ENCODE measurements at places on chromosomes 2 and 18. TPM values are rescaled to one million over a fixed set of nuclear protein-coding genes. Genes with fewer than 3 reads are reported as not detected.

DNA sequence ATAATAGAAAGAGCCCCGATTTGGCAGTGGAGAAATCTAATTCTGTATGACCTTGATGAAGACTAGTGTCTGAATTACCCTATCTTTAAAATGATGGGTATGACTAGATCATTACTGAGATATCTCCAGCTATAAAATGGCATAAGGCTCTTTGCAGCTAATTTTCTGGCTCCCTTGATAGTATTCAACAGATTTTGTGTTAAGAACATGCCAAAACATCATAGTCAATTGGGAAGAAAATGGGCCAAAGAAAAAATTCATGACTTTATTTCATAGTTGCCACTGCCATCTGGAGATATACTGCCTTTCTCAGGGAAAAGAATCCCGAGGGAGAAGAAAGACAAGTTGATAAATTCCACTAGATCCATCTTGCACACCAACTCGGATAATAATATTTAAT is 1618.7 kb downstream of the LRP1B start:
- DNase-seq = no peak

- DNase-seq = no peak
These were observed 75.3 kb upstream of the DLX2 start for GRCh38 chr2:172177996-172178395.

- DNase-seq = no peak
These were observed 22.2 kb downstream of the TANC1 start for GRCh38 chr2:158990397-158991214.

- no peak for DNase-seq
These were observed 381.4 kb downstream of the CCDC85A start for GRCh38 chr2:56565143-56565542.

GRCh38 chr2:241064008-241064801 is 37.9 kb downstream of the MTERF4 start:
- peak; percentile 36 for DNase-seq

- no peak for DNase-seq
These were observed 48.5 kb downstream of the SMAD7 start for GRCh38 chr18:48902023-48902855.

DNA sequence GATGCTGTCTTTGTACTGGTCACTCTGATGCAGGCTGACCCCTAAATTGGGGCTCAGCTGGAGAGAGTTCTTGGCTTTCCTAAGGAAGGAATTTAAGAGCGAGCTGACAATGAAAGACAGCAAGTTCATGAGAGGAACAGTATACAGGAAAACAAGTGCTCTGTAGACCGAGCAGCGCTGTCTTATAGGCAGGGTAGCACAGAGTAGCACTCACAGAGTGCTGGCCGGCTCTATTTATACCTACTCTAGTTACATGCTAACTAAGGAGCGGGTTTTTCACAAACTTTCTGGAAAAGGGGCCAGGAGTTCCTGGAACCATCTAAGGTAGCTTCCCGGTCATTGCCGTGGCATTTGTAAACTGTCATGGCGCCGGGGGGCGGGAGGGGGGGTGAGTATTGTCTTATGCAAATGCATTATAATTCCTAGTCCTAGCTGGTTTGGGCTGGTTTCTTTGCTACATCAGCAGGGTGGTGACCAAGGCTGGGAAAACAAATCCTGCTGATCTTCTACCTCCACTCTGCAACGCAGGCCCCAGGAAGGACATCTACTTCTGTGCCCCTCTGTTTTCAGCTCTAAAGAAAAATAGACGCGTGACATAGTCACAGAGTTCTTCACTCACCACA is 31.6 kb upstream of the MAP3K20 start:
- DNase-seq = no peak

- DNase-seq = no peak
These were observed 134.8 kb downstream of the PRKCE start for GRCh38 chr2:45786030-45786835.

- DNase-seq = no peak
These were observed 63.3 kb upstream of the AQP4 start for GRCh38 chr18:26928670-26929313.

DNA sequence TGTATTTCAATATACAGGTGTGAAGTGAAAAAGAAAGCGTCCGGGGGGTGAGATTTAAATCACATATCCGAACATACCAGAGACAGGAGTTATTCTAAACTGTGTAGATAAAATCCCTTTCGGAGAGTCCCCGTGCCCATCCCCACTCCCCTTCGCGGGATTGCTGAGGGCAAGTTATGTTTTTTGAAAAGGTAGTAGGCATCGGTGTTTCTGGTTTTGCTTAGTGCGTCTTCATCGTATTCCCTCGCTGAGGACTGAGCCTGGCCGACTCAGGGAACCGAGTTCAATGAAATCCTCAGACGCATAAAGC is 583.4 kb downstream of the ZEB2 start:
- no peak for DNase-seq

DNA sequence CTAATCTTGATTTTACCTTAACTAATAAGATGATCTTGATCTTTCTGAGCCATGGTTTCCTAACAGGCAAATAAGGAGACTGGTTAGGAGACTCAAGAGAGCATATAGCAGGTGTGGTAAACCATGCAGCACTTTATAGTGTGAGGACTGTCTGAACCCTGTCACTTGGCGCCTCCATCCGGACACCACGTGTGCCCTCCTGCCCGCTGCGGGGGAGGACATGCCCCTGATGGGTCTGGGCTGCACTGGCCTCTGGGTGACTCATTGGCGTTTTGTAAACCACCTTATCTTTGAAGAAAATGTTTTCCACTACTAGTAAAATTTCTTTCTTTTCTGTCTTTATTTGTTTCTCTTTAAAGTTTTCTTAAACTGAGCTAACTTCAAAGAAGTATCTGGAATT is 131.1 kb downstream of the FMNL2 start:
- DNase-seq = no peak

- no peak for DNase-seq
These were observed 284.5 kb downstream of the ZNF521 start for GRCh38 chr18:25067275-25068025.

- DNase-seq = no peak
These were observed 3.3 kb downstream of the TTLL4 start for GRCh38 chr2:218713922-218714321.

GRCh38 chr18:25077038-25077943 is 274.7 kb downstream of the ZNF521 start:
- DNase-seq = no peak

GRCh38 chr2:51807229-51807628 is 775.3 kb upstream of the NRXN1 start:
- DNase-seq = no peak

GRCh38 chr2:217660423-217660822 is 342.4 kb downstream of the TNS1 start:
- no peak for DNase-seq

DNA sequence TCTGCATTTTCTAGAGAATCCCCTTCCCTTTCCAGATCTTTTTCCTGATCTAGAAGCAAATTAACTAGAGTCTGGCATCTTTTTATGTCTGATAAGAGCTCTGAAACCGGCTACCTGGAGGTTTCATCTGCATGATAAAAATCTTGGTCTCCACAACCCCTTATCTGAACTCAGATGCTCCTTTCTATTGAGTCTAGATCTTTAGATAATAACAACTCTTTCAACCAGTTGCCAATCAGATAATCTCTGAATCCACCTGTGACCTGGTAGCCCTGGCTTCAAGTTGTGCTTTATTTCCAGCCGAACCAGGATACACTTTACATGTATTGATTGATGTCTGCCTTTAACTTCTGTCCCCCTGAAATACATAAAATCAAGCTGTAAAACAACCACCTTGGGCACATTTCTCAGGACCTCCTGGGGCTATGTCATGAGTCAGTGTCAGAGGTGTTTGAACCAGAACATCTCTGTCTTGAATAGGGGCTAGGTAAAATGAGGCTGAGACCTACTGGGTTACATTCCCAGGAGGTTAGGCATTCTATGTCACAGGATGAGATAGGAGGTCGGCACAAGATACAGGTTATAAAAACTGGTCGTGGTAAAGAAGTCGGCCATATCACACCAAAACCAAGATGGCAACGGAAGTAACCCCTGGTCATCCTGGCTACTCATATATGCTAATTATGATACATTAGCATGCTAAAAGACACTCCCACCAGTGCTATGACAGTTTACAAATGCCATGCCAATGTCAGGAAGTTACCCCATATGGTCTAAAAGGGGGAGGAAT is 20.8 kb downstream of the RALBP1 start:
- DNase-seq = no peak

- DNase-seq = no peak
These were observed 43.8 kb upstream of the FN1 start for GRCh38 chr2:215479536-215480240.

GRCh38 chr18:42105394-42105793 is 150.4 kb downstream of the PIK3C3 start:
- no peak for DNase-seq

GRCh38 chr2:136135921-136136906 is 18.3 kb upstream of the CXCR4 start:
- DNase-seq = peak; percentile 65

- no peak for DNase-seq
These were observed 98.8 kb downstream of the LCLAT1 start for GRCh38 chr2:30545875-30546274.

DNA sequence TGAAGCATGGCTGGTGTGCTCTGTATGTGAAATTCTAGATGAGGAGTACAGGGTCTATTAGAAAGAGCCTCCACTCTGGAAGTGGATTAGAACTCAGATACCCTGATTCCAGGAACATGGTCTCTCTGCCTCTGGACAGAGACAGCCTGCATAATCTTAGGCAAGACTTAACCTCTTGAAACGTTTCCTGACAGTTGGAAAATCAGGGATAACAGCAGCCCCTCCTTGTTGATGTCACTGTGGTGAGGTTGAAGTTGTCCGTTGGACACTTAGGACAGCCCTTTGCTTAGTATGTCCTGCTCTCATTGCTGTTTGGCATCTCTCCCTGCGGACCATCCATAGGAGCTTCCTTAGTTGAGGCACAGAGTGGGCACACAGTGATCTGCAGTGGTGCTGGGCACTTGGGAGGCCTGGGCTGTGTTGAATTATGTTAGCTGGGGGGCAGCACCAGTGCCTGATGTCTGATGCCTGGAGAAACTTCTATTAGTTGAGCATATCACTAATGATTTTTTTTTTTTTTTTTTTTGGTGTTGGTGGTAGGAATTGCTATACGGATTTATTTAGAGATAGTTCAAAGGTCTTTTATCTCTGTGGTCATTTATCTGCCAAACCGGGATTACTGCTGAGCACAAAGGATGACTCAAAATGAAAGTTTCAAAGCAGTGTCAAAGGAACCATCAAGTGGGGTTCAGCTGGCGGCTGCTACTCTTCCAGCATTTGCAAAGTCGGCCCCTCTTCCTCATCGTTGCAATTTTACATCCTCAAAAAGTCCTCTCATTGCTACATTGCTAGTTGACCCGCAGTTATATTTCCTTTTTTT is 28.8 kb downstream of the SETBP1 start:
- no peak for DNase-seq

DNA sequence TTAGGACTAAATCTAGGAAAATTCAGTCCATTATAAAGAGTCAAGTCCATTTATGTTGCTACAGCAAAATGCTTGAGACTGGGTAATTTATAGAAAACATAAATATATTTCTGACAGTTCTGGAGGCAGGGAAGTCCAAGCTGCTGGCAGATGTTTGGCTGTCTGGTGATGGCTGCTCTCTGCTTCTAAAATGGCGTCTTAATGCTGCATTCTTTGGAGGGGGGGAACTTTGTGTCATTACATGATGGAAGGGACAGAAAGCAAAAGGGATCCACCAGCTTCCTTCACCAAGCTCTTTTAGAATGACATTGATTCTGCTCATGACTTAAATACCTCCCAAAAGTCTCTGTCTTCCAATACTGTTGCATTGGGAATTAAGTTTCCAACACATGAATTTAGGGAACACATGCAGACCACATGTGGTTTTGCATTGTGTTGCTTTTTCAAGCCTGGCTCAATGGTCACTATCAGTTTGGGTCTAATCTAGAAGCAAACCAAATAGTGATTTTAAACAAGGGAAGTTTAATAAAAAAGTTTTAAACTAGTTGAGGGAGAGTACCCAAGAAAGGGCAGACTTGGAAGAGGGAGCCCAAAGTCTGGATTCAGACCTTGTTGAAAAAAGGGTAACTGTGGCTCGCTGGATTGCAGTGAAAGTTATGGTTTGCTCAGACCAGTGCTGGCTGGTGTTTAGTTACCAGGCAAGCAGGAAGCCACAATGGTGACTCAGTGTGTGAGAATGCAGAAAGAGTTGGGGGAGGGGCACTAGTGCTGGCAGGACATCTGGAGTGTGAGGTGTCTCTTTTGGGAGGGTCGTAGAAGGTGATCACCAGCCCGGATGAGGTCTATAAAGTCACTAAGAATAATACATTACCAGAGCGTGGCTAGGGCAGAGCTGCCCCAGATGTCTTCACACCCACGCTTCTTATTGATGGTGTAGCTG is 30.8 kb downstream of the C18orf54 start:
- DNase-seq = no peak

DNA sequence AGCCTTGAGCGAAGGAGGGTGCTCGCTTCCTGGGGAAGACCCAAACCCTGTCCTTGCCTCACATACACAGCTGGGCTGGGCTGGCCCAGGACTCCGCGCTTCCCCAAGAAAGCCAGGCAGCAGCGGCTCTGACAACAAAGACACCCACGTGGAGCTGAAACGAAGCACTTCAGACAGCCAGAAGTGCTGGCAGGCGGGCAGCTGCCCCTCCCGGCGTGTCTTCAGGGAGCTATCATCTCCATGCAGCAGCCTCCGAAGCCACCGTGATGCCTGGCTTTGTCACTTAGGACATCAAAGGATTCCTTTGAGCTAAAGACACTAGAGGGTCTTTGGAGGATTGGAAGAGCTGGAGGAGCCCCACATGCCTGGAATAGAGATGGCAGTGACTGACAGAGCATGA is 35.2 kb downstream of the C1QL2 start:
- no peak for DNase-seq

- DNase-seq = no peak
These were observed 31.9 kb downstream of the PPP4R3B start for GRCh38 chr2:55585451-55586080.

DNA sequence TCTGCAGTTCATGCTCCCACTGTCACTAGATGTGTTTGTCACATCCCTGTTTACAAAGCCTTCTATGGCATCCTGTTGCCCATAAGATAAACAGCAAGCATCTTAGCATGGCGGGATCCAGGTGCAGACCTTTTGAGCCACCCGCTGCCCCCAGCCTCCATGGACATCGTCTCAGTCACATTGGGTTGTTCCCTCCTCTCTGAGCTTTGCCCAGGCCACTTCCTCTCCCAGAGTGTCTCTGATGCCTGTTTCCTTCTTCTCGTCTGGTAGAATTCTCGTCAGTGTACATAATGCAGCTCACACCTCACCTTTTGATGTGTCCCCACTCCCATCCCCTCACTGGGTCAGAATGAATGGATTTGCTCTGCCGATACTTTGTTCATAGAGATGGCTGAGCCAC is 239.0 kb upstream of the APCDD1 start:
- DNase-seq = no peak

Gene DSC2
- total RNA-seq = 0.08 TPM

Gene IL36B
- total RNA-seq = not detected

Gene ADI1
- total RNA-seq = 25.7 TPM

Gene PTH2R
- total RNA-seq = not detected

Gene GREB1L
- 0.03 TPM for total RNA-seq

Gene VSNL1
- not detected for total RNA-seq

Gene DPYSL5
- total RNA-seq = not detected

Gene RGPD4
- total RNA-seq = 0.24 TPM

Gene NAPG
- total RNA-seq = 28.9 TPM

Gene LIPG
- total RNA-seq = 0.16 TPM

Gene CD8A
- total RNA-seq = 78.6 TPM

Gene GAREM1
- total RNA-seq = 0.30 TPM

Gene MALL
- total RNA-seq = 0.34 TPM

Gene ZNF385B
- total RNA-seq = not detected

Gene TMEM87B
- 10.0 TPM for total RNA-seq

Gene RAX
- not detected for total RNA-seq

Gene REG3A
- total RNA-seq = not detected

Gene DSEL
- total RNA-seq = 0.18 TPM

Gene TCF4
- 1.3 TPM for total RNA-seq
